ENCODE measurements at places on chromosomes 11 and 22.
A peak's percentile ranks its signal among the peaks of the same experiment; 100 is the strongest.

DNA sequence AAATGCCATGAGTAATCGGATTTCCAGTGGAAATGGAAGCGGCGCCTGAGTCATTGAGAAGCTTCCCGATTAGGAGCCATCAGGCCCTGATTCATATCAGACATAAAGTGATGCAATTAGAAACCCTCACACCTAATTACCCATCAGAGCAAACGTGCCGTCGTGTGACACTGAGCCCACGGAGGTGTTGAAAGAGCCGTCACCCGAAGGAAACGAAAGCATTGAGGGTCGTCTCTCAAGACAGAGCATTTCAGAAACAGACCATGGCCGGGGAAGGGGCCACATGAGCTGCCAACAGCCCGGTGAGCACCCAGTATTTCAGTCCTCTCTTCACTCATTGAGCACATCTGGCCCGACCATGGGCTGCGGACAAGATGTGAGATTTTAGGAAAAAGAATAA, 829.3 kb downstream of the TBC1D22A start:
- DNase-seq = no peak

DNA sequence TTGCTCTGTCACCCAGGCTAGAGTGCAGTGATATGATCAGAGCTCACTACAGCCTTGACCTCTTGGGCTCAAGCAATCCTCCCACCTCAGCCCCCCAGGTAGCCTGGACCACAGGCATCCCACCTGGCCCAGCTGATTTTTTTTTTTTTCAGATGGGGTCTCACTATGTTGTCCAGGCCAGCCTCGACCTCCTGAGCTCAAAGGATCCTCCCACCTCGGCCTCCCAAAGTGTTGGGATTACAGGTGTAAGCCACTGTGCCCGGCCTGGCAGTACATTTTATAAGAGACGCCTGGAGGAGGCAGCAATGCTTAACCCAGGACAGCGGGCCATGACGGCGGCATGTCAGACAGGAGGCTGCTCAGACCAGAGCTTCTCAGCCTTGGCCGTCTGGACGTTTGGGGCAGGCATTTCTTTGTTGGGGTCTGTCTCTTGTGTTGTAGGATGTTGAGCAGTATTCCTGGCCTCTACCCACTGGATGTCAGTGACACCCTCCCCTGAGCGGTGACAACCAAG, 4.3 kb downstream of the LGALS2 start:
- DNase-seq = no peak

DNA sequence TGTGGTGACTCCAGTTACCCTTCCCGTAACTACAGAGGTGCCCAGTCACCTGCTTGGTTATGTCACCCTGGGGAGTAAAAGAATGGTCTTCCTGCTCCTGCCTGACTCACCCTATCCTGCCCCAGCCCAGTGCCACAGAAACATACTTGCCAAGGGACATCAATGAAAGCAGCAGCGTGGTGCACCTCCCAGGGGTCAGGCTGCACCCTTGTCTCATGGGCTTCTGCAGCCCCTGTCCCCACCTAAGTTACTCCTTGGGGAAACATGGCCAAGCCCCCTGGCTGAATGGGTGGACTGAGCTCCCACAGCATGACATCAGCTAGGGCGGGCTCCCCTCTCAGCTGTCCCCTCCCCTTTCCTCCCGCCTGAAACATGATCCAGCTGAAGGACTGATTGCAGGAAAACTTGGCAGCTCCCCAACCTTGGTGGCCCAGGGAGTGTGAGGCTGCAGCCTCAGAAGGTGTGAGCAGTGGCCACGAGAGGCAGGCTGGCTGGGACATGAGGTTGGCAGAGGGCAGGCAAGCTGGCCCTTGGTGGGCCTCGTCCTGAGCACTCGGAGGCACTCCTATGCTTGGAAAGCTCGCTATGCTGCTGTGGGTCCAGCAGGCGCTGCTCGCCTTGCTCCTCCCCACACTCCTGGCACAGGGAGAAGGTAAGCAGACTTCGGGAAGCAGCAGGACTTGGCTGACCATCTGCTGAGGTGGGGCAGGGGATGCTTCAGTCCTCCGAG, at the start of gene HTR3A:
TSS of gene HTR3A (plus strand) at position 368 of the 730 bp plus-strand sequence. CDS start at position 586, 218 bp downstream.
- DNase-seq = peak; percentile 2

GRCh38 chr11:60960405-60960804, 8.4 kb upstream of the SLC15A3 start:
- DNase-seq = no peak

GRCh38 chr11:88175569-88176075, 379 bp upstream of the RAB38 start:
- no peak for DNase-seq

DNA sequence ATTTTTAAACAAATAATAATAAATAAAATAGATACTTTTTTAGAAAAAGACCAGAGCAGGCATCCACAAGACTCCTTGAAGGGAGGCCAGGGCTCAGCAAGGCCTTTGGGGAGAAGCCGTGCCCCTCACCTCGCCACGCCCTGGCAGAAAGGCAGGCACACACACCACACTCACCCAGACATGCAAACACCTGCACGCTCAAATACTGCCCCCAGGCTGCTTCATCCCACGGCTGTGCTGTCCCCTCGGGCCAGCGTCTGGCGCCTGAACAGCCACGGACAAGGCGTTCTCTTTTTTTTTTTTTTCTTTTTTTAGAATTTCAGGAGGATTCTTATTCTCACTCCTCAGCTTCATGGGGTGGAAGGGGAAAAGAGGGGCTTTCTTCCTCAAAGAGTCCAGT, 1.5 kb downstream of the FADS3 start:
- no peak for DNase-seq

DNA sequence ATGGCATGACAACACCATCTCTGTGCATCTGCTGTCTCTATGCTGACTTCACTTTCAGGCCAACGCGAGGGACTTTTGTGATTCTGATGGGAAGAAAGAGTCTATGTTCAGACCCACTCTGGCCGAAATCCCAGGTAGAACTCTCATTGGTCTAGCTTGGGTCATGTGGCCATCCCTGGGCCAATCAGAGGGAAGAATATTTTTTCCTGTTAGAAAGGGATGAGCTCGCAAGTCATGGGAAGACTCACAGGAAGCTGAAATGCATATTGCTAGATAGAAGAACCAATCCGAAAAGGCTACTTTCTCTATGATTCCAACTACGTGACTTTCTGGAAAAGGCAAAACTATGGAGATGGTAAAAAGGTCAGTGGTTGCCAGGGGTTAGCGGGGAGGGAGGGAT, 56.0 kb upstream of the LINC01488 start:
- DNase-seq = no peak

GRCh38 chr22:42939941-42940653, 74.9 kb downstream of the PACSIN2 start:
- peak; percentile 75 for DNase-seq

- DNase-seq = no peak
These were observed 46.6 kb downstream of the KCNQ1OT1 start for GRCh38 chr11:2653198-2653551.

DNA sequence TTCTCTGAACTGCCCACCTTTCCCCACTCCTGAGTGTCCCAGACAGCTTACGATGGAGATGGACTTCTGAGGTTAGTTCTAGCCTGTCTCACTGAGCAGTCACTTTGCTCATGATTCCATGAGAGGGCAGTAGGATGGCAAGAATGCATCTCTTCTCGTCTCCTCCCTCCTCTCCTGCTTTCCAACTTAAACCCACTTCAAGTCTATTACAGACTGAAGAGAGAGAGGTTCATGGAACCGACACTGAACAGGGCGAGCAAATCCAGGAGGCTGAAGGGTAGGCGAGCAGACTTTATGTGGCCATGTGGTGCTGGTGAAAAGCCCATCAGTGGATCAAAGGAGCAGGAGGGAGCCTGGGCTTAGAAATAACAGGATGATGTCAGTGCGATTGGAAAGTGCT, 38.6 kb downstream of the CEP164 start:
- DNase-seq = no peak

DNA sequence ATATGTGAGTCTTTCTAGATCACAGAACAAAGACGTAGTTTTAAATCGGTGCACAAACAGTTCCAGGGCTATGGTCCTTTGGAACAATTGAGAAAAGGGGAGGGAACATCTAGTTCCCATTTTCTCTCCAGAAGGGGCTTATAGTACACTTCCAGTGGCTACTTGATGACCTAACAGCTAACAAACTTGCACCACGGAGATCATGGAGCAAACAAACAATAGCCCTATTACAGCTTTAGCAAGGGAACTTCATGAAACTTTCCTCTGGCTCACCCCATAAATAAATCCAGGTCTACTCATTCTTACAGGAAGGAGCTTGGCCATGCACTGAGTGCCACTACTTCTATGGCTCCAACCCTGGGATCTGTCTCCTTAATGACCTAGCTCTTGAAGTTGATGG, 8.3 kb upstream of the FOLR2 start:
- no peak for DNase-seq

- no peak for DNase-seq
These were observed 12.3 kb downstream of the PIK3IP1 start for GRCh38 chr22:31279821-31280505.
